ENCODE measurements at places on chromosomes 7 and 10. TPM values are rescaled to one million over a fixed set of nuclear protein-coding genes. Genes with fewer than 3 reads are reported as not detected.

Gene CCDC186
- 21.2 TPM for total RNA-seq

Gene ARMC3
- total RNA-seq, result 0.42 TPM

Gene SPDYE11
- not detected for total RNA-seq

Gene FBXL13
- 0.83 TPM for total RNA-seq

DNA sequence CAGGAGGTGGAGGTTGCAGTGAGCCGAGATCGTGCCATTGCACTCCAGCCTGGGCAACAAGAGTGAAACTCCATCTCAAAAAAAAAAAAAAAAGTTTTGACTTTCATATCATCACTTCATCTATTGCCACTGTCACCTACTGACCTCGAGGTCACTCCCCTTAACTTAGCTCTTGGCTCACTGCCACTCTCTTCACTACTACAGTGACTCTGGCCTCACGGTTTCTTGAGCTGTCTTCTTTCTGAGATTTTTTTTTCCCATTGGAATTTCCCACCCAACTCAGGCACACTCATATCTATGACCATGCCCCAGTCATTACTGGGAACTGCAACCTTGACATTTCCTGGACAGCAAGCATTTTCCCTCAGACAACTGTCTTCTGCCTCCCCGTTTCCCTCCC is 42.6 kb upstream of the C7orf33 start:
- H3K4me3 ChIP-seq, result no peak overlapping the region
- no peaks in the 10 kb centered on the region for H3K36me3 ChIP-seq

DNA sequence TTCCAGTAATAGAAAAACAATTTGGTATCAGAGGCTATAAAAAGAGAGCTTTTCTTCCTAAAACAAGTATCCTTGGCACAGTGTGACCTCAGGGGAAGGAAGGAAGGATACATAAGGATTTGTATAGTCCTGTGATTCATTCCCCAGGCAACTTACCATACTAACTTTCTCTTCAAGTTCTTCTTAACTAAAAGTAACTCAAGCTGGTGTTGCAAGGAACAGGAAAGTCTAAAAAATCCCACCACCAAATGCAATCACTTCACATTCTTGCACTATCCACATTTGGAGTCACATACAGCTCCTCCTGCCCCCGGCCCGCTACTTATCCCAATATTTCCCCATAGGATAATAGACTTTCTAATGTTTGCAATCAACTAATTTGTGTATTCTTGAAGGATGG is 84.8 kb downstream of the PRKAG2 start:
- H3K27ac ChIP-seq, result no peak overlapping the region
- DNase-seq, result no peak
- no peak overlapping the region for H3K4me3 ChIP-seq
- H3K27me3 ChIP-seq, result no peaks in the 10 kb centered on the region

- H3K4me3 ChIP-seq, result peak overlapping the region; percentile 47
- no peak overlapping the region for H3K27ac ChIP-seq
- DNase-seq, result no peak
- no peaks in the 10 kb centered on the region for H3K4me1 ChIP-seq
Observed at GRCh38 chr7:70595755-70596597, 536.0 kb upstream of the GALNT17 start.
